HuH-7 (cell line): ENCODE measurements at places on chromosomes 6 and 20.

DNA sequence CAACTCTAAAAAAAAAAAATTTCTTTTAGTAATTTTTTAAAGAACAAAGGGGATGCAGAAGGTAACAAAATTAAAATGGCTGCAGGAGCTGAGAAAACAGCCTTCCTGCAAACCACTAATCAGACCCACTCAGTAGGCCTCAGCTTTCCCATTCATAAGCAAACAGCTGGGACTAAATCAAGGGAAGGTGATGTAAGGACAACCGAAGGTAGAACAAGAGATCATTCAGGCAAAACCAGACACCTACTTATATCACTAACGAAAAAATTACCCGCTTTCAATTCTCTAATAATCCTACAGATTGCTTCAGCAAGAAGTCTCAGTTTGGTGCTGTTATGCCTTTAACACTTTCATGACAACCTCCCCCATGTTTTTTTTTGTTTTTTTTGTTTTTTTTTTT, 124.0 kb downstream of the ZMYND8 start:
- DNase-seq: peak; percentile 57

DNA sequence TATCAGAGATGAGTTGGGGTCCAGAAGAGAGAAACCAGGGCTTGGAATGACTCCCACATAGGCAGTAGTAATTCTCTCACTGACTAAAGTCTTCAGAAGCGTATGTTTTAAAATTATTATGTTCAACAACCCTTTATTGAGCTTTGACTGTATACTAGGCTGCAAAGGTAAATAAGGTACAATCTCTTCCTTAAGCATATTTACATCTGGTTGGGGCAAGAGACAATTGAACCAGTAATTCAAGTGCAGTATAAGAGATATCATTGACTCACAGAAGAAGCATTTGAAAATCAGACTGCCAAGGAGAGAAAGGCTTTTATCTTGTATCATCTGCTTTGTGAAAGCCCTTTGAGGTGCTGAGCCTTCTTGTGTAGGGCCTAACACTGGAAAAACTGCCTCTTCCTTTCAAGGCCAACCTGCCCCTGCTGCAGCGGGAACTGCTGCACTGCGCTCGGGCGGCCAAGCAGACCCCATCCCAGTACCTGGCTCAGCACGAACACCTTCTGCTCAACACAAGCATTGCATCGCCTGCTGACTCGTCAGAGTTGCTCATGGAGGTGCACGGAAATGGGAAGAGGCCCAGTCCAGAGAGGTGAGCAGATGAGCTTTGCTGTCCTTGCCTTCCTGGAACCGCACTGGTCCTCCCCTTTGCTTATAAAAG, 39.3 kb upstream of the C20orf144 start:
- DNase-seq: no peak

DNA sequence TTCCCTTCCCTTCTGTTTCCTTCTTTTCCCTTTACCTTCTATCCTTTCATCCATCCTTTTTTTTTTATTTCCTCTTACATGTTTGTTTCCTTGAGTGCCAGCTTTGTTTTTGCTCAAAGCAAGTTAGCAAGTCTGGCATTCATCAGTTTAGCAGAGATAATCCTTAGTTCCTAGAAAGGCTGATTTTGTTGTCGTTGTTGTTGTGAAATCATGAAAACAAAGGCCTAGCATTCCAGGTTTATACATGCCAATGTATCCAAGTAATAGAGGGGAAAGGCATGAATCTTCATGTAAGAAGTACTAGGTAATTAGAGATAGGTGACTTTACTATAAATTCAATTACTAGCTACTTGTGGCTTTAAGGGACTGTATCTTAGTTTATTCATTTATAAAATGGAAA, 45.9 kb downstream of the TFAP2B start:
- DNase-seq: no peak

DNA sequence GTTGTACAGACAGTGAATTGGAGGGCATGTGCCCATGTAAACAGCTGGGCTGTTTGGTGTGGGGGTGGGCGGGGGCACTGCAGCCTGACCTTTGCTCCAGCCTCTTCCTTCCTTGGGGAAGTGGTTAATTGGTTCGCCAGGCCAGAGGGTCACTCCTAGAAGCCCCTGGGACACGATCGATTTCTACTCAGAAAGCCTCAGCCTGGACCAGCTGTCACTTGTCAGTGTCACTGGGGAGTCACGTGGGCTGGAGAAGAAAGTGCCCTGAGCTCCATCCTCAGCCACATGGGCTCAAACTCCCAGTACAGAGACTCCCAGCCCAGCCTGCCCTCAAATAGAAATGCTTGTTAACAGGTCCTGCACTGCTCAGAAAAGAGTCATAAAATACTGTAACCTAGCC, 423.8 kb upstream of the SULF2 start:
- no peak for DNase-seq

GRCh38 chr20:41175727-41176330, 38.5 kb downstream of the PLCG1 start:
- no peak for DNase-seq

DNA sequence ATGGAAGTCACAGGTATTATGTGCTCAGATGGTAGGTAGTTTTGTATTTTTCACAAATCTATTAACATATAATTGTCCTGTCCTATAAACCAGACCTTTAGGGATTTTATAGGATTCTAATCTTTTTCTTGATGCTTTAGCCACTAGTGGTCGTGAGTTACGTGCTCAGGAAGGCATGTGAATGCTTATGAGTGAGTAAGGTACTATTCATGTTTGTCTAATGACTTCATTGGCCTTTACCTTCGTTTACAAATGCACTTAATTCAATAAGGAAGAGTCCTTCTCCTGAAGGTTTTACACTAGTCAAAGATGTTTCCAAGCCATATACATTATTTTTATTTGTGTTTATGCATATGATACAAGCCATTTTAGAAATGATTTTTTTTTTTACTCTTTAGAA, 23.0 kb downstream of the PACRG start:
- DNase-seq: no peak

- DNase-seq: no peak
Observed at GRCh38 chr6:119608994-119609393, 259.4 kb upstream of the MAN1A1 start.

- no peak for DNase-seq
Observed at GRCh38 chr6:33846226-33846625, 42.4 kb upstream of the MLN start.
